Hematopoietic multipotent progenitor cell treated with erythropoietin and hydrocortisone succinate and interleukin-3 and kit ligand, for 15 days (in vitro differentiated cells): ENCODE measurements at places on chromosomes 7 and 10.

GRCh38 chr7:82362129-82362706 lies 81.4 kb downstream of the CACNA2D1 start:
- DNase-seq, result no peak

DNA sequence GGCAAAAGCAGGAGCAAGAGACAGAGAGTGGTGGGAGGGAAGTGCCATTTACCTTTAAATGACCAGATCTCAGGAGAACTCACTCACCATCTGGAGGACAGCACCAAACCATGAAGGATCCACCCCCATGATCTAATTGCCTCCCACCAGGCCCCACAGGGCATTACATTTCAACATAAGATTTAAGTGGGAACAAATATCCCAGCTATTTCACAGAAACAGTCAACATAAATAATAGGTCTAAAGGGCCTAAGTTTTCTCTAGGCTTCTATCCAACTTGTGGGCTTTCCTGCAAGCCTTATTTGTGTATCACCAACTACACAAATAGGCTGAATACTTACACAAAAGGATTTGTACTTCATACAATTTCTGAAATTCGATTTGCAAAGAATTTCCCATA lies 196.8 kb upstream of the POT1 start:
- DNase-seq, result no peak

DNA sequence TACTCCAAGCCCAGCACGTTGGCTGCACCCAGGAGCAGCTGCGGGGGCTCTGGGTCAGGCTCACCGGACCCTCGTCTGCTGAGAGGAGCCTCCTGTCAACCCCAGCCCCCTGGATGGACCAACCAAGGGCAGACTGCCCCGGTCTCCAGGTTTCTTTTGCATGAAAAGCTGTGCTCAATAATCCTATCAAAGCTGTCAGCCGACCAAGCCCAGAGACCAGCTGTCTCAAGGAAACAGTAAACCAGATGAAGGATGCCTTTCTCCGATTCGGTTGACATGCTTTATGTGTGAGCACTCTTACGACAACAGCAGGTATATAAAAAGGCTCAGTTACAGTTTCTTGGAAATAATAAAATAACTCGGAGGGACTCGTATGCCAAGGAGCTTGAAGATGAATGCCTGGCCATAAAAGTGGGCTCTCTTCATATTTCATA lies 71.6 kb upstream of the BAIAP2L1 start:
- DNase-seq, result no peak

DNA sequence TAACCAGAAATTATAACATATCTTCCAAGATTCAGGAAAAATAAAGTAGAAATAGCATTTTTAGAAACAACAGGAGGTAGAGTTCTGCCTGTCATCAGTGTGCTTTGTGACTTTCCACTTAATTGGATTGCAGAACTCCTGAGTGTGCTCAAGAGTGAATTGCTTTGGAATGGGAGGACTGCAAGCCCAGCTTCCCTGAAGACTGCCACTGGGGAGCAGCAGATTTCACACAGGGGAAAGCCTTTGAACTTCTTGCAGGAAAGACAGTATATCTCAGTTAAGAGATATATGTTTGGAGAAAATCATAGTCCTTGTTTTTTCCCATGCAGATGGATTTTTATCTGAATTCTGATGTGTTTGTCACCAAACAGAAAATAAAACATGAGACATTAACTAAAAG lies 124.5 kb downstream of the TMEM168 start:
- DNase-seq, result no peak

- no peak for DNase-seq
These were observed 190 bp downstream of the TCERG1L start for GRCh38 chr10:131311402-131311660.

DNA sequence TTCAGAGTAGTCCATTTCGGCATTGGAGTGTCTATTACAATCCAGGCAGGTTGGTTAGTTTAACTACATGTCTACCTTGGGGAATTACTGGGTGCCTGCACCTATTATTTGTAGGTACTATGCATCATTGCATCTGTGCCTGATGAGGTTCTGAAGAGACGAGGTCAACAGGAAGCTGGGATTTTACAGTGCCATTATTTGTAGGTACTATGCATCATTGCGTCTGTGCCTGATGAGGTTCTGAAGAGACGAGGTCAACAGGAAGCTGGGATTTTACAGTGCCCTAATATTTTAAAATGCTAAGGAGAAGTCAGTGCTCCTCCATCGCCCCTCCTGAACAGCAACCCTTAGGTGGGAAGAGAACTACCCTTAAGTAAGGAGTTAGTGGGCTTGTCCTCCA lies 41.7 kb downstream of the NPY start:
- no peak for DNase-seq

GRCh38 chr10:3217301-3217700 lies 44.7 kb upstream of the PITRM1 start:
- DNase-seq, result no peak

- no peak for DNase-seq
These were observed 141.2 kb downstream of the GLI3 start for GRCh38 chr7:42095791-42096190.

DNA sequence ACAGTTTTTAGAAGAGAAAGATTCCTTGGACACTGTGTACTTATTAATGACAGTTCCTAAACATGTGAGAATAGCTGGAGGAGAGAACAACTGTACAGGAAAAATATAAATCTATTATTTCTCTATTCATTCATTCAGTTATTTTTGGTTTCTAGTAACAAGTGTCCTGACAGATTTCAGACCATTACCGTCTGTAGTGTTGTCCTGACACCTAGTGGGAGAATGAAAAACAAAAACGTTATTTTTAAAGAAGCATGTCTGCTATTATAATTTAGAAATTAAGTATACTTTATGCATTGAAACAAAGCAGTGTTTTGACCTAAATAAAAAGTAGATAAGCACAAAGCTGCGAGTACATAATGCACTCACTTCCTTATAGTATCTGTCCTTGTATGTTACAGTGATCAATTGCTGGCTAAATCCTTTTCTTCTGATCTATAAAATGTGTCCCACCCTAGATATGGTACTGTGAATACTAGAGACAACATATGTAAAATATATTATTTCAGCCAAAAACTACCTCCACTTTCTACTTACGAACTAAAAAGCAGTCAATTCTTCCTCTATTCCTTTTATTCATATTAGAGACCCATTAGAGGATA lies 575.6 kb downstream of the ARL4A start:
- DNase-seq, result peak; percentile 39

DNA sequence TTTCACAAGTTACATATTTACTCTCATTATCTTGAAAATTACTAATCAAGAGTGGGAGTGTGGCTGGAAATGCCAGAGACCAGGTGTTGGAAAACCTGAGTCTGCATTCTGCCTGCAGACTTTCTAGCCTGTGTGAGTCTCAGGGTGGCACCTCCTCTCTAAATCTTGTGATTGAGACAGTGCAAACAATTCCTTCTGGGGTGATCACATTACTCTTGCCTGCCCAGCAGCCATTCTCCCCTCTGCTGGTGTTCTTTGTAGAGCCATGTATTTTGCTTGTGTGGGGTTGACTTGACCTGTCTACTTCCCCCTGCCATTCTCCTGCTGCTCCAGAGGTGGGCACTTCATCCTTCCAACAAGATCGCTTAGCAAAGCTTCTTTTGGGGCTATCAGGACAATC lies 101.1 kb downstream of the RAPGEF5 start:
- no peak for DNase-seq

GRCh38 chr10:120600871-120601649 lies 144.0 kb downstream of the PLPP4 start:
- DNase-seq, result no peak

- DNase-seq, result no peak
These were observed 133.0 kb downstream of the TMEM26 start for GRCh38 chr10:61320257-61320587.

- no peak for DNase-seq
These were observed 19.5 kb downstream of the PRF1 start for GRCh38 chr10:70582793-70583668.

DNA sequence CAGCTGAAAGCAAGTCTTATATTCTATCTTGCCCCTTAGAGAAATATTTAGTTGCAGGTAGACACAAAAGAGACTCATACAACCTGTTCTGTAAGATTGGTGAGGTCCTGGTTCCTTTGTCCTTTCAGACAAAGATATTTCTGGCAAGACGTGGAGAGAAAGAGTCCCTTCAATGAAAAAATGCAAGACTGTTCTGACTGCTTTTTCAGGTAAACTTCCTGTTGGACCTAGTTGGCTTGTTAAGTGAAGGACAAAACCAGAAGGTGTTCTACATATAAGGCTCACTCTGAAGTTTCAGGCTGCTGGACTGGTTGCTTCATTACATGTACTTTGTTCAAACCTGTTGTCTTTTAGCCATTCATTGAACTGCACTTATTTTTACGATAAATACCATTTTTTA lies 119.0 kb upstream of the PTPRZ1 start:
- no peak for DNase-seq

- no peak for DNase-seq
These were observed 290.6 kb downstream of the PRPF18 start for GRCh38 chr10:13877154-13877909.

DNA sequence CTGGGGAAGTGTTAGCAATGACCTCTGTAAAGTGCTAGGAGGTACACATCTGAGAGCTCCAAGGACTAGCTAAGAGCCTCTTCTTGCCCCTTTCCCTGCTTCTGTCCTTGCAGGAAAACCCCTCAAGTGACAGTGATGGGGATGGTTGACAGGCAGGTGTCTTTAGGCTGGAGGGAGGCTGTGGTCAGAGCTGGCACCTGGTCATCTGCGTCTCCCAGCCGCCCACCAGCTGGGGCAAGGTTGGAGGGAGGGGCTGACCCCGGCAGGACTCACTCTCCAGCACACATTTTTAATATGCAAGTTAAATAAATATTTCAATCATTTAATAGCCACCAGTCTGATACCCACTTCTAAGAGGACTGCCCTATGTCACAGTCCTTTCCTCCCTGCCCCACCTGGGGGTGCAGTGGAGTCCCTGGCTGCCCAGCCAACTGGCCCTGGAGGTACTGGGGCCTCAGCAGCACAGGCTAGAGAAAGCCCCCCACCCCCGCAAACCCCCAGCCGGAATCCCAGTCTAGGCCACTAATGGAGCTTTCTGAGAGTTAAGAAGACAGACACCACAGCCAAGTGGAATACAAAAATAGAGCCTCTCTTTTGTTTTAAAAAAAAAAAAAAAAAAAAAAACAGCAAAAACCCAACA lies 6.3 kb downstream of the FGF8 start:
- no peak for DNase-seq

DNA sequence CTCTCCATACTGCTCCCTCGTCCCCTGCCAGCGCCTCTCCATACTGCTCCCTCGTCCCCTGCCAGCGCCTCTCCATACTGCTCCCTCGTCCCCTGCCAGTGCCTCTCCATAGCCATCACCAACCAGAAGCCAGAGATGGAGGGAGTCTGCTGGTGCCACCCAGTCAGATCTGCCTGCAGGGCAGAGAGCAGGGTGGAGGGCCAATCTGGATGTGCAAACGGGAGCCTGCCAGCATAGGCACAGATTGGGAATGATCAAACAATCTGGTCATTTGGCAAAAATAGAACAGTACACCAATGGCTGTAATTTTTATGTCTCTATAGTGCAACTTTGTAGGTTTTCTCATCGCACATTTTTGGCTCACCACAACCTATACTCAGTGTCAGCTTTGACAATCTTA lies 76.9 kb upstream of the LRRC4 start:
- no peak for DNase-seq

GRCh38 chr10:24920907-24921881 lies 31.2 kb downstream of the PRTFDC1 start:
- peak; percentile 52 for DNase-seq

- no peak for DNase-seq
These were observed 56.3 kb downstream of the ASB13 start for GRCh38 chr10:5609952-5610616.
